ENCODE measurements at places on chromosomes 3 and 15.

DNA sequence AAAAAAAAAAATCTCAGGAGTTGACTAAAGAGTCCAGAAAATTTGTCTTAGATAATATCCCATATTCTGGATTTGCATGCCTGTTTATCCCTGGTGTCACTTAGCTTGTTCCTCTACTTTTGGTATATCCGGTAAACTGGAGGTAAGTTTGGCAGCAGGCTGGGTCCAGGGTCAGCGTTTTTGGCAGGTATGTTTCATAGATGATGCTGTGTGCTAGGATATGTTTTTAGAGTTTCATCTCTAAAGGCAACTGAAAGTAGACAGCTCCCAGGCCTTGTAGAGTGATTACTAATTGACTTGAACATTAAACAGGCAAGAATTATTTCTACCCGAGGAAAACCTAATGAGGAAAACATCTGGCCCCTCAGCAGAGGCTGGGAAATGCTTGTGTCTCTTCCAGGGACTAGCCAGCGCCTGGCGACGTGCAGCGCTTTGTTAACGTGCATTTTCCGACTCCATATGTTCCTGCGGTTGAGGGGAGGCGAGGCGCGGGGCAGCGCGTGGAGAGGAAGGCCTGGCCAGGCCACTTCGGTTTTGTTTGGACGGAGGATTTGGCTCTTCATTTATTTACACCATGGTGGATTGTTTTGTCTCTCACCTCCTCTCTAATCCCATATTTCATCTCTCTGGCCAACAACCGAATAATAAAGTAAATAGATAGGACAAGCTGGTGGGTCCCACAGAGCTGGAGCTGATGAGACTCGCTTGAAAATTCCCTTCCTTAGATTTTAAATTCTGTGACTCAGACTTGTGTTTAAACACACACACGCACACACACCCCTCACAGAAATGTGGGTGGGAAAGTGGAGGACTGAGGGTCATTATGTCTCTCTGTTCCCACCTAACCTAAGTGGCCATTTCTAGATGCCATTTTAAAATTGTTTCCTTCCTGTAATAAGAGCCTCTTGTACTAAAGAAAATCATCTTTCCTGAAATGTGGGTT, 65.3 kb downstream of the ASB7 start:
- DNase-seq, result no peak

- DNase-seq, result no peak
Measured at GRCh38 chr3:123129092-123129491, 62.3 kb downstream of the PDIA5 start.

GRCh38 chr3:170724599-170725280, 138.9 kb upstream of the SLC7A14 start:
- DNase-seq, result no peak

DNA sequence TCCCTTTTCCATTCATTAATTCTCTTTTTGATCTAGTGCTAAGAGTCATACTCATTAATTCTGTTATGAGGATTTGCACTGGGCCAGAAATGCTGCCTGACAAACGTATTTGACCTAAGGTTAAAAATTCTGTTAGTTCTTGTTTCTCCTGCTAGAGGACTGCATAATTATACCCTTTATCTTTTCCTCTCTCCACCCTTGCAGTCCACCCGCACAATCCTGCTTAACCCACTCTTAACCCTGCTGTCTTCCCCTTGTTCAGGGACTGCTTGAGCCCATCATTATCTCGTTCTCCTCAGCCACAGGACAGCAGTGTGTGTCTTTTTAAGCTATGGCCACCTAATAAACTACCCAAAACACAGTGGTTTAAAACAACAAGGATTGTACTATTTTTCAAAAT, 31.1 kb upstream of the DYNC1LI1 start:
- no peak for DNase-seq

DNA sequence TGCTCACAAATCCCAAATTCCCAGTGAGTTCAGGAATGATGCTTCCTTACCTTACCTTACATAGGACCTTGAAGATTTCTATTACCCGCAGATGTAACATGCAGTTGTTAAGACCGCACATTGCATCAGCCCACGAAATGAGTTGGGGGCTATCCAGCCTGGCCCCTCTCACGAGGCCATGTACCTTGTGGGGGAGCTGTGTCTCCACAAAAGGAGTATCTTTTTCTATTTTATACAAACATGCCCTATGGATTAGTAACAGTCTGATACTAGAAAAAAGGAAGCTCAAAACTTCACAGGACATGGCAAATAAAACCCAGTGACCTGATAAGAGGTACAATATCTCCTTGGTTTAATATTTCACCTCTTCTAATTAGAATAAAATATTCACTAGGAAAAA, 1086.8 kb upstream of the CFAP20DC start:
- DNase-seq, result no peak

- DNase-seq, result no peak
Measured at GRCh38 chr3:160486459-160486869, 36.9 kb upstream of the TRIM59 start.

DNA sequence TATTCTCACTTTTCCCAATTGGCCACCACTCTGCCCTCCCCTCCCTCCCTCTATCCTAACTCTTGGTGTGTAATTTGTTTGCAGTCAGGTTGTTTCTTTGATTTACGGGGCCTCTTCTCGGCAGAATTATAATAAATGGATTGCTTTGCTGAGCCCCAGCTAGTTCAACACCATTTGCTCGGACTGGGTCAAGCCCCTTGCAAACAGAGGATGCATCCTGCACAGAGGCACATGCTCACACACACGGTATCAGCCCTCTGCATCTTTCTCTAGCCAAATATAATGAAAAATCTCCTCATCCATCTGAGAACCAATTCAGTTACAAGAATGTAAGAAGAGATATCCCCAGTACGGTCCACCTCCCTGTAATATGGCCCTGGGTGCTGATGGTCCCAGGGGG, 97.7 kb downstream of the EPHB1 start:
- no peak for DNase-seq

DNA sequence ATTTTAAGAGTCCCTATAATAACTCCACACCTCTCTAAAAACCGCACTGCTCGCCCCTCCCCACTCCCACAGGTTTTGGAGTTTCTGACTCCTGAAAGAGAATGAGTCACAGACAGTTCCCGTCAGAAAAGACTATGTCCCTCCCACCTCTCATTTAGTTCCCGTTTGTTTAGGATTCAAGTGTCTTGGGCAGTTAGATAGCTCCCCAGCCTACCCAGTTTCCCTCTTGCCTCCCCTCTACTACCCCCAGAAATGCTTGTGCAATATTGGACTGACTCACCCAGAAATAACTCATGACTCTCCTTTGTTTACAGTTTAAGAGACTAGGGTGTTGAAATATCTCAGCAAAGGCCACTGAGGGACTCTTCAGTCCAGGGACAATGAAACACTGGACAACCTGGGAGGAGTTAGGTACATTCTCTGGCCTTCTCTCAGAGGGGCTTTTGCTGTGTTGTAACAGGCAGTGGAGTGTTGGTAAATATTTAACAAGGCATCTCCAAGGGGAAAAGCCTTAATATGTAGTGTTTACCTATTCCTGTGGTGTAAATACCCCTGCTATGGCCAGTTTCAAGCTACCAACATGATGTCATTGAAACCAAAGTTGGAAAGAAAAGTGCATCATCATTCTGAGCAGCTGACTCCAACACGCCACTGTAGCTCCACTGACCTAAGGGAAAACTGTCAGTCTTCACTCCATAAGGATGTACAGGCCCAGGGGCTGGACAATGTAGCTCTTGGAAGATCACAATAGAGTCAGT, 96.1 kb upstream of the CHD2 start:
- peak; percentile 24 for DNase-seq

DNA sequence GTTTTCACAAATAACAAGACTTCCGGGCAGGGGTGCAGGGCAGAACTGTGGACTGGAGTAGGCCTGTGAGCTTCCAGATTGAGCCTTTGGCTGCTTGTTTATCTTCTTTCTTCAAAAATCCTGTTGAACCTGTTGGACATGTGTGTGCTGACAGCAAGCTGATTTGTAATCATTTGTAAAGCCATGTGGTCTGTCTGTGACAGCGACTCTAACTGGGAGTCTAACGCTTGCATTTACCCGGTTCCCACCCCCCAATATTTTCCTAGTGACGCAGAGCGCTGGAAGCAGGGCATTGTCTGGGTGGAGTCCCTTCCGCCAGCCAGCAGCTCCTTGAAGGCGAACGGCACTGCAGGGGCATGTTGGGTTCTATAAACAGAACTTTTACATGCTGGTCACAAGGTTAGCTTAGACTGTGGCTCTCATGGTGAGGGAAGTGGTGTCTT, 85.7 kb upstream of the MYZAP start:
- DNase-seq, result no peak

DNA sequence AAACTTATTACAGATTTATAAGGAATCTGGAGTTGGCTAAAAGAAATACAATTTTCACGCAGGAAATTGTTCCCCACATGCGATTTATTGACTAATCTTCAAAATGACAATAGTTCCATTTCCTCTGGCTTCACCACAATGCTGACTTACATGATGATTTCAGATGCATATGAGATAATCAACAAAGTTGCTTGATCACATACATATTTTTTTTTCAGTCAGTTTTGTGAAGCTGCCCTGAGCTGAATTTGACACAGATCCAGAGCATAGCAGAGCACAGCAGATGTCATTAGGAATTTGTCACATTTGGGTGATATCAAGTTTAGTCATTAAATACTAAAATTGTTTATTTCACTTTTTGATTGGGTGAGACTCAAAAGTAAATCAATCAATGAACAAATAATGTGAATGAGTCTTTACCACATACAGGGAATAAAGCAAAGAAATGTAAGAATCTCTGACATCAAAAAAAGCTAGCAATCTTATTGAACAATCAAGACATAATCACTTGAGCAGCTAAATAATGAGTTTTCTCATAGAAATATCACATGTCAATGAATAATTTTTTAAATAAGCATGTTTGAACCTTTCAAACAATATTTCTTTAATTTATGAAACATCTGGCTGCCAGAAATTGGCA, 18.3 kb downstream of the CPB1 start:
- no peak for DNase-seq

DNA sequence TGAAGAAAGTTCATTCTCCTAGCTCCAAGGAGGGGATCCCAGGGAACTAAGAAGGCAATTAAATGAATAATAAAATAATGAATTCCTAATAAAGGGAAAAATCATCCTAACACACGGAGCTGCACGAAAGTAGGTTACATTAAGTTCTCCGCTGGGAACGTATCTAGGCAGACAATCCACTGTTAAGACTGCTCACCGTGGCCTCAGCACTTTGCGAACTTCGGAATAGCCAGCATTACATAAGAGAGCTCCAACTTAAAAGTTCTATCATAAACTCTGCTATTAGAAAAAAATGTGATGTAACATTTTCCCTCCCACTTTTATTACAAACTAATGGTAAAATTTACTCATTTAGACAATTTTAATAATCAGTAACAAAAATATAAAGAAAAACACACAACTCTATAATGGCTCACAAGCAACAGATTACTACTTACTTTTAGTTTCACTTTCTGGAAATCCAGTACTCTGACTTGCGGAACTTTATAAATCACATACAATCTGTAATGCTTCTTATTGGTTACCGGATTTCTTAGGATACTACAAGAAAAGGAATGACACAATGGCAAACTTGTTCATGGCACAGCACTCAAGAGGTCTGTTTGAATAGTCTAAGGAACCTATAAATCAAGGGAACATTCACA, 8.5 kb downstream of the SNRPA1 start:
- no peak for DNase-seq

- DNase-seq, result no peak
Measured at GRCh38 chr15:92074101-92074500, 220.6 kb downstream of the SLCO3A1 start.

DNA sequence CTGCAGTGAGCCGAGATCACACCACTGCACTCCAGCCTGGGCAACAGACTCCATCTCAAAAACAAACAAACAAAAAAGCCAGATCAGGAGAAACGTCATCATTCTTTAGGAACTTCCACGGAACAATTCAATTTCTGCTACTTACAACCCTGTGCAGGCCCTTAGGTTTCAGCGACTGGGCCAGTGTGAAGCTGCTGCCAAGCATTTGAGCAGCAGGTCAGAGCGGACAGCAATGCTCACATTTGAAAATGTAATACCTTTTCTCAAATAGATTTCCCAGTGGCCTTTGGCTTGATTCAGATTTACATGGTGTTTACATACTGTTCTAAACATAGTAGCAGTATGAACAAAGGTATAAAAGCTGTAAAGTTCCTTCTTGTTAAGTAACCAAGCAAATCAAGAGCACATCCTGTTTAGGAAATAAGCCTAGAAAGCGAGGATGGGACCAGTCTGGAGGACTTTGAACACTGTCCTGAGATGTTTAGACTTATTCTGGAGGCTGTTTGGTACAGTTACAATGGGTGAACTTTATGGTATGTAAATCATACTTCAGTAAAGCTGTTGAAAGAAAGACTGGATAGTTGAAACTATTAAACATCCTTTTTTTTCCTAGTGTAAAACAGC, 141.2 kb downstream of the HCN4 start:
- DNase-seq, result no peak

GRCh38 chr3:9316881-9317361, 45.9 kb upstream of the THUMPD3 start:
- no peak for DNase-seq

GRCh38 chr15:75082689-75083088, 59.3 kb downstream of the PPCDC start:
- no peak for DNase-seq

DNA sequence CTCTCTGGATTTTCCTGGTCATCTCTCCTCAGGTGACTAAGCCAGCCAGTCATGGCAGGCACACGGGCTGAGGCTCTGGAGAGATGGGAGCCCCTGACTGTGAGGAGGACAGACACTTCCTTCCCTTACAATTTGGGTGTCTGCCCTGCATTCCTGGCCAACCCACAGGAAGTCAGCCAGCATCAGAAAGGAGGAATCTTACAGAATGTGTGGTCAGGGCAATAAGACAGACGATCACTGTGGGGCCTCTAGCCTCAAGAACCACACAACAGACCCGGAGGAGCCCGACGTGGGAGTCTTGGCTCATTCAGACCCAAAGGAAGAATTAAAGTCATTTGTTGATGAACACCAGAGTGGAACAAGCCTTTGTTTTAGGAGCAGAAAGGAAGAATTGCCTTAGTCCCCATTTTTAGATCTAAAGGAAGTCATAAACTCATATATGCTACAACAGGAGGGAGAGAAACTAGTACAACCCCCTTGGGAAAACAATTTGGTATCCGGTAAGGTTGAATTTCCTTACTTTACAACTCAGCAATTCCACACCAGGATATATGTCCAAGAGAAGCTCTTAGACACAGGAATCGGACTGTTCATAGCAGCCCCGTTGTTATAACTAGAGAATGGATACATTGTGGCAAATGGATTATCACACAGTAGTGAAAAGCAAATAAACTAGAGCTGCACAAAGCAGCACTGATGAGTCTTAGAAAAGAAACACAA, 62.2 kb downstream of the ABTB1 start:
- no peak for DNase-seq

DNA sequence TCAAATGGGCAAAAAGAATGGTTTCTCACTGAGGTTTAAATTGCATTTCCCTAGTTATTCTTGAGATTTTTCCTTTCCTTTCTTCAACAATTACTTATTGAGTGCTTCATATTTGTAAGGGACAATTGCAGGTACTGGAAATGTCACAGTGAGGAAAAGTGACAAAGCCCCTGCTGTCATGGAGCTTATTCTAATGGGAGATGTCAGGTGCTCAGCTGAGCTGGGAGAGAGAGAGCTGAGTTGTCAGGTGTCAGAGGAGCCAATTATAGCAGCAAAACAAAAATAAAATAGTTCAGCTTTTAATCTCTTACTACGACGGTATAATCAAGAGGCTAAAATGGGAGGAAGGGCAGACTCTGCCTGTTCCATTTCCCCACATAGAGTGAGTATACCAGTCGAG, 42.0 kb downstream of the CD86 start:
- no peak for DNase-seq

- no peak for DNase-seq
Measured at GRCh38 chr3:80060664-80061063, 292.9 kb upstream of the ROBO1 start.

Data from activated CD8-positive, alpha-beta memory T cell treated with anti-CD3 and anti-CD28 coated beads for 48 hours (primary cell).